Activated naive CD8-positive, alpha-beta T cell treated with anti-CD3 and anti-CD28 coated beads for 36 hours (primary cell): ENCODE measurements at places on chromosomes 2 and 18.
A peak's percentile ranks its signal among the peaks of the same experiment; 100 is the strongest.

DNA sequence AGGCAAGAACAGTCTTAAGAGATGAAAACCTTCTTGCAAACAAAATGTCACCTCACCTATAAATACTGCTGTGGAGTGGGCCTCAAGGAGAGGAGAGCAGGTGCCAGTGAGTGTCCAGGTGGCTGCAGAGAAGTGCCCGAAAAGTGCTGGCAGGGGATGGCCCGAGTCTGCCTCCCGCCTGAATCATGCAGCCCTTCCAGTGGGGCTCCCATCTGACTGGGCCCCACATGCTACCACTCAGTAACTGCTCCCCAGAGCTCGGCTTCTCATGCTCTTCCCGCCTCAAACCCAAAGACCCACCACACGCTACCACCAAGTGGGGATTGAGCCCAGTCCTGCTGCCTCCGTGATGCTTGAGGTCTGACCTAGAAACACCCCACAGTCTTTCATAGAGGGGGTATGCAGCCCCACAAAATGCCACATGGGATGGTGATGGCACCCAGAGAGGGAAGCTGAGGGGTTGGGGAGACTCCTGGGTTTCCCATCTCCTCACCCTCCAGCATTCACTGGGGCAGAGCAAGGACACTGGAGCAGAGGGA lies 7.4 kb downstream of the HS6ST1 start:
- DNase-seq: no peak

DNA sequence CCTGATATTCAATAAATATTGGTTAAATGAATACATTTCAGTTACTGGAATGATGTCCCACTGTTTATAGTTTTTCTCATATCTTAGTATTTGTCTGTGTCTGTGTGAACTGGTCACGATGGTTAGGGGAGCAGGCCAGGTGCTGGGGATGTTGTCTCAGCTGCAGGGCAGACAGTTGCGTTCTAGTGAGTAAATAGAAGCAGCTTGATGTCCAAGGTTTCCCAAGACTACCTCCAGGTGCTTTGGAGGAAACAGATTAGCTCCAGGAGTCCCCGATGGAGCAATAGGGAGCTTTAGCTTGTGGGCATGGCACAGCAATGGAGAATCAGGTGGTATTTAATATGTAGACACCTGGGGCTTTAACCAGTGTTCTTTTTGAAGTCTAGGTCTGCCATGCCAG lies 75.5 kb downstream of the GULP1 start:
- DNase-seq: no peak

DNA sequence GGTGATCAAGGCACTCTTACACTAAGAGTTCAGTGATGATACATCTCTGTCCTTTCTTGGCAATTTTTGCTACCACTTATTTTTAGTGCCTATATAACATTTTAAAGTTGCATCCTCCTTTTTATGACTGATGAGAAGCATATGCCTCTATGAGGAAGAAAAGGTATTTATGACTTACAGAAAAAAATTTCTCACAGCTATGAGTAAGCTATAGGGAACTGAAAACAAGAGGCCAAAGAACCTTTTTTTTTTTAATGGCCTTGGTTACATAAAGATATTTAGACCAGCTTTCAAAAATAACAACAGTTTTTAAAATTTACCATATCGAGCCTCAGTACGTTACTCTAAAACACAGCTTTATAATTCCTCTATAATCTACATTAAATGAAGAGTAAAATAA lies 21.3 kb downstream of the MBD5 start:
- no peak for DNase-seq

- no peak for DNase-seq
Measured at GRCh38 chr18:29840089-29840488, 1202.5 kb downstream of the DSC3 start.

GRCh38 chr18:64037812-64038414 lies 68.0 kb downstream of the SERPINB8 start:
- DNase-seq: no peak

GRCh38 chr18:75869162-75869561 lies 441.7 kb upstream of the SMIM21 start:
- DNase-seq: no peak

GRCh38 chr2:162825578-162825977 lies 13.0 kb downstream of the KCNH7 start:
- no peak for DNase-seq

- peak; percentile 21 for DNase-seq
Measured at GRCh38 chr18:63131106-63131958, 188.2 kb downstream of the BCL2 start.

GRCh38 chr2:170887496-170887895 lies 41.6 kb upstream of the GORASP2 start:
- DNase-seq: no peak

DNA sequence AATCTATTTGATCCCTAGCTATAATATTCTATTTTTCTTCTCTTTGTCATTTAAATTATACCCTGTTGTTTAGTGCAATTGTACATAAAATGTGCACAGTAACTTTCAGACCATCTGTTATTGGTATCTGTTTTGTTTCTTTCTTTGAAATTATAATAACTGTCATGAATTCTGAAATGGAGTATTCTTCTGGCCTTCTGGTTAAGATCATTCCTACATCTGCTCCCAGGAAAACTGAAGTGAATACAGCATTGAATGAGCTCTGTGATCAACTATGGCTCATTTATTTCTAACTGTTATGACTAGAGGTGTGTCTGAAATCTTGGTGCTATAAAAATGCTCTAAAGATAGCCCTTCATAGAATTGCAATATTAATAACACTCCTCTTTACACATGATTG lies 788.4 kb upstream of the TMEFF2 start:
- no peak for DNase-seq

GRCh38 chr2:240213226-240213475 lies 72.7 kb upstream of the OTOS start:
- no peak for DNase-seq

- DNase-seq: no peak
Measured at GRCh38 chr2:206336861-206337260, 62.4 kb downstream of the ZDBF2 start.

GRCh38 chr2:160486341-160486740 lies 7.3 kb downstream of the RBMS1 start:
- no peak for DNase-seq

GRCh38 chr2:239575931-239576445 lies 175.2 kb upstream of the HDAC4 start:
- no peak for DNase-seq

DNA sequence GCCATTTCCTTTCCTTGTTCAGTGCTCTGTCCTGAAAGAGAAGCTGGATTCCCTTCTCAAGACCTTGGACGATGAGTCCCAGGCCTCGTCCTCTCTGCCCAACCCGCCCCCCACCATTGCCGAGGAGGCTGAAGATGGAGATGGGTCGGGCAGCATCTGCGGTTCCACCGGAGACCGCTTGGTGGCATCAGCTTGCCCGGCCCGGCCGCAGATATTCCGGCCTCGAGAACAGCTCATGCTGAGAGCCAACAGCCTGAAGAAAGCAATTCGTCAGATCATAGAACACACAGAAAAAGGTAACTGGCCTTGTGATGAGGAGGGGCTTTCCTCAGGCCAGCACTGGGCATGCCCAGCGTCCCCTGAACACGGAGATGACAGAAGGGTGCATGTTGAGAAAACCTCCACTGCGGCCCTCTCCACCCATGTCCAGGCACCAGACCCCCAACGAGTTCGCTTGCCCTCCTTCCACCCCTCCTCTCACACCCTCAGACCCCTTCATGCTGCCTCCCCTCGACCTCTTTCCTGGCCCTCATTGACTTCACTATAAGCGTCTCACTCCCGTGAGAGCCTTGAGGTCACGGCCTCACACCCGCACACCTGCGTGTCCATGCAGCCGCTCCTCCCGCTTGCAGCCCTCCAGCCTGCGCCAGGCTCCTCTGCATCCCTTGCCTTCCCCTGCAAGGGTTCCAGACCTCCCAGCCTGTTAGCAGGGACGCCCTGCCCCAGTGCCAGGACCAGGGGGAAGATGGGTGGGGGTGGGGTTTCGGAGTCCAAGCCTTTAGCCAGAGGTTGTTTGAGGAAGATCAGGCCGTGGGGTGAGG lies 95.0 kb downstream of the DGKD start:
- no peak for DNase-seq

- DNase-seq: no peak
Measured at GRCh38 chr2:1491751-1492150, 78.5 kb downstream of the TPO start.

GRCh38 chr18:13218368-13218991 lies at the start of gene LDLRAD4:
Gene LDLRAD4, plus strand, starts transcription at chr18:13218760.
- peak; percentile 42 for DNase-seq

- DNase-seq: no peak
Measured at GRCh38 chr18:24942144-24942543, 409.8 kb downstream of the ZNF521 start.

- DNase-seq: no peak
Measured at GRCh38 chr2:108459441-108459840, 10.4 kb downstream of the GCC2 start.

GRCh38 chr2:181407171-181407570 lies 50.0 kb upstream of the ITGA4 start:
- DNase-seq: no peak

- no peak for DNase-seq
Measured at GRCh38 chr2:235855011-235855410, 313.2 kb downstream of the GBX2 start.

DNA sequence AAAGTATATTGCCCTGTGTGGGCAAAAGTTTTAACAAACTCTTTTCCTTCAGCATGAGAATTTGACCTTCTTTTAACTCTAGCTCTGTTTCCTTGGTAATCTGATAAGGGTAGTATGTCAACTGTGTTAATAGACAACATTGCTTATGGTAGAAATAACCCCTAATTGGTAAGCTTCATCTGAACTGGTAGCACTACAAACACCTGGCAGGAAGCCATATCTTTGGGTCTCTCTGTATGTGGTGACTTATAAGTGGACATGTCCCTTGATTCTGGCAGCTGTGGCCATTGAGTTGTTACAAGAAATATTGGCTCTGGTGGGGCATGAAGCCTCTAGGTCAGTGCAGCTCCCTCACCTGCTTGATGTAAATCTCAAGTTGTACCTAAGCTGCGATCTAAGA lies 46.9 kb downstream of the MBD5 start:
- no peak for DNase-seq

DNA sequence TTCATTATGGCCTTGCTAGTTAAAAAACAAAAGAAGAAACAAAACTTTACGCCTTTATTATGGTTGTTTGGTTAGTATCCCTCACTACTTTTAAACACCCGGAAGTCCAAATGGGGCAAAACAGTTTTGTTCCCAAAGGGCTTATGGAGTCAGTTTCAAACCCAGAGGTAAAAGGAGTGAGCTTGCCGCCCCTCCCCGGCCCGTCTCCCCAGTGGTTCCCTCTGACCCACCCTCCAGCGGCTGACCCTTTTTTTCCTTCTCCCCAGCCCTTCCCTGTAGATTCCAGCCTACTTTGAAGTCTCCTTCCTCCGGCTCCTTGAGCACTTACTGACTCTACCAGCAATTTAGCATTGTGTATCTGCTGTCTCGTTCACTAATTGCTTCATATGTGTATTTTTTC lies 209.2 kb downstream of the ICOS start:
- no peak for DNase-seq

GRCh38 chr18:23982155-23983079 lies 32.1 kb upstream of the TTC39C start:
- DNase-seq: no peak

- no peak for DNase-seq
Measured at GRCh38 chr2:236554629-236555282, 14.9 kb upstream of the ACKR3 start.

DNA sequence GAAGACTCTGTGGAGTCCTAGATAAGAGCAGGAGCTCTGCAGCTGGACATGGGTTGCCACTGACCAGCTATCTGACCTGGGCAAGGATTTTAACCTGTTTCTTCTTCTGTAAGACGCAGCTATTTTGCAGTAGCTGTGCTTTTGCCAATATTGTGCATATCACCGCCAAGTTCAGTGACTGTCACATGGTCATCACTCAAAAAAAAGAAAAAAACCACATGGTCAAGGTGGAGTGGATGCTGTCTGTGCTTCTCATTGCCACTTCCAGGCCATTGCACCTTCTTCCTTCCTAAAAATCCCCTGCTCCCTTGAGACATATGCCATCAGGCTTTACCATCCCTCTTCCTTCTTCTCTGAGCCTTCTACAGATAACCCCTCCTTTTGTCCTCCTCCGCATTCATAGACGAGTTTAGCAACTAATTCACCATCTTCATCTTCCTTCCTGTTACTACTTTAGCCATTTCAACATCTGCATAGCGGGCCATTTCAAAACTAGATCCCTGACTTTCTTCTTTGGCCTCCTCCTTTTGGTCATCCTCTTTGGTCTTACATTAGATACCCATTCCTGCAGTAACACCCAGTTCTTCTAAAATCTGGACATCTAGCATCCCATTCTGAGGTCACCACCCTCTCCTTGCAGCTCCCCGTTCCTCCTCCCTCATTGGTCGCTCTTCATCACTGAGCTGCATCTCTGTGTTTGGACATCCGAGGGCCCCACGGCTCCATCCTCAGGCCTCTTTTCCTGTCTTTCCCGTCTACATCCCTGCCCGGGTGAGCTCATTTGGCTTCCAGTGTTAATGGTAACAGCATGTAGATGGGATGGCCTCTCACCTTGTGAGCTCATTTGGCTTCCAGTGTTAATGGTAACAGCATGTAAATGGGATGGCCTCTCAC lies 17.8 kb downstream of the RNF144A start:
- DNase-seq: no peak

DNA sequence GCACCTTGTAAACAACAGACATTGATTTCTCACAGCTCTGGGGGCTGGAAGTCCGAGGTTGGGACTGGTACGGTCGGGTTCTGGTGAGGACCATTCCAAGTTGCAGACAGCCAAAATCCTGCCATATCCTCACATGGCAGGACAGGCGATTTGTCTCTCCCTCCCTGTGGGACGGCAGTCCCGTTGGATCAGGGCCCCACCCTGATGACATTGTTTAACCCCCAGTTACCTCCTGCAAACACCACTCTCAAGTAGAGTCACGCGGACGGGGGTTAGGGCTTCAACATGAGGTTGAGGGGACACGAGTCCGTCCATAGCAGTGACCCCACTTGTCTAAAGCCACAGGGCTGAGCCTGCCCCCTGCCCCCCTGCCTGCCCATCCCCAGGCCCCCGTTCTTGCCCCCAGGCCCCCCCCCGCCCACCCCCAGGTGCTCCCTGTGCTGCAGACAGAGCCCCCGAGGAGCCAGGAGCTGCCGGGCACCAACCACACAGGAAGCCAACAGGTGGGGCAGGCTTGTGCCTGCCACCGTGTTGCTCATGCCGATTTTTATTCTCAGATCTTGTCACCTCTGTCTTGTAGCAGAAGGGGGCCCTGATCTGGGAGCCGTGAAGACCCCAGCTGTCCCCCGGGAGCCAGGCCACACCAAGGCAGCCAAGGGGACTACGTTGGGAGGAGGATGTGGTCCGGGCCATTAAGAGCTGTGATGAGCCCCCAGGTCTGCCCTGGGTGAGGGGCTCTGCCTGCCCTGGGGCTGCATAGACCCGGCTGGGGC lies 82.2 kb downstream of the NFATC1 start:
- no peak for DNase-seq

DNA sequence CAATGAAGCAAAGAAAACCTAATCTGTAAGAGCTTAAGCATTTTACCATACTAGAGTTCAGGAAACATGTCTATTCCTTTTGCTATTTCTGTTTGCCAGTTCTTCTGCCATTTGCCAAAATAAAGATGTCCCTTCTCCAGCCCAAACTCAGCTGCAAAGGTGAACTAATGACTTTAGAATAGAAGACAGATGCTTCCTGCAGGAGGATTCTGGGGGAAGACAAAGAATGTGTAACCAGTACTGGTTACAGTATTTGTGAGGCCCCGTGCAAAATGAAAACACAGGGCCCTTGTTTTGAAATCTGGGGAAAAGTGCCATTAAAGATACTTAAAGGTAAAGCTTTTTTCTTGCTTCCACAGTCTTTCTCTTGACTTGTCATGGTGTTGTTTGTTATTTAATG lies 34.3 kb upstream of the MTX2 start:
- no peak for DNase-seq

- DNase-seq: no peak
Measured at GRCh38 chr18:58313491-58314032, 269.5 kb downstream of the NEDD4L start.

- no peak for DNase-seq
Measured at GRCh38 chr2:105711394-105711793, 33.3 kb upstream of the NCK2 start.
